ENCODE measurements at places on chromosomes 2 and 18. TPM values are rescaled to one million over a fixed set of nuclear protein-coding genes. Genes with fewer than 3 reads are reported as not detected.

GRHL1 gene
- total RNA-seq: 3.2 TPM

- peak; percentile 44 for DNase-seq
Observed at GRCh38 chr2:61371027-61371426, 99.9 kb downstream of the USP34 start.

DNA sequence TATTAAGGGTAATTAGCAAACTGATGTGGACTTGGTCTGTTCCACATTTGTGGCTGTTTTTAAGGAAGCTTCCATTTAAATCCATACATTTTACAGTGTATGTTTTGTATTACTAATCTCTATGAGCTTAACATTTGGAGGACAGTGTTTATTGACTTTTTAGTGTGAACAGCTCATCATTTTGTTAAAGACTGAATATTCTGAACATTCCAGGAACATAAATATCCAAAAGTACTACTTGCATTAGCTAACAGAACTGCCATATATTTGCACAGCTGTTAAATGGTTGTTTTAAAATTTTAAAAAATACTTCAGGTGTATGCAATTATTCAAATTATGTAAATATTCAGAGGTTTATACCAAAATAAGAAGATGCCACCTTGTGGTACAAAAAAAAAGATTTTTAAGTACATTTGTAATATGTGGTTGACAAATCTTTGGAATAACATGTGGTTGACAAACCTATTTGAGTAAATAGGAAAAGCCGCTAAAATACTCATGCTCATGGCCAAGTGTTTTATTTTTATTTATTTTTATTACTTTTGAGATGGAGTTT lies 439.7 kb upstream of the FANCL start:
- DNase-seq: no peak

GRCh38 chr2:33250417-33251029 lies 225.9 kb upstream of the RASGRP3 start:
- no peak for DNase-seq

DNA sequence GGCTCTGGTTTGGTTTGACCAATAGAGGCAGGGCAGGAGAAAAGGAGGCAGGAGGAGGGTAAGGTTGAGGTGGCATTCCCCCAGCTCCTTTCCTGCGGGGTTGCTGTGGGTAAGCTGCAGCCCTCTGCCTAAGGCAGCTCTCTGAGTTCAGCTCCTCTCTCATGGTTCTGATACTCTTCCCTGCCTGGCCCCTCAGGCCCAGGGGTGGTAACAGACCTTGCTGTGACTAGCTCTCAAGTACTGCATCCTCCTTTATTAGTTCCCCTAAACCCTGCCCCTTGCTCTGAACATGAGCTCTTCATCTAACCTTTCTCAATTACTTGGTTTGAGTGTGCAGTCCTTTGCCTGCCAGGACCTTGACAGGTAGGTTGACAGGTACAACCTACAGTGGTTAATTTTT lies 205.5 kb downstream of the SLC4A3 start:
- DNase-seq: no peak

DSC3 gene
- total RNA-seq: not detected

DNA sequence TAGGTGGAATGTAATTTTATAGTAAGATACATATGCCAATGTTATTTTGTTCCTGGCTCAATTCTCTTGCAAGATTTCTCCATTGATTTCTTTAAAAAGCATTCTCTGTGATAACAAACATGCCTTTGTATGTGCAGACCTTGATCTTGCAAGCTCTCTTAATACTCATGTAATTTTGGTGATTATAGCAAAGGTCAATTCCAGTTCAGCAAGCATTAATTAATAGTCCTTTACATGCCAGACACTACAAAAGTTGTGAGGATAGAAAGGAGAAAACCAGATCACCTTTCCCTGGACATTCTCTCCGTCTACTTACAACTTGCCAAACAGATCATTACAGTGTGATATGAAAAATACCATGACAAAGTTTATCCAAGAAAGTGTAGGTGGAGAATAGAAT lies 173.7 kb upstream of the DOK6 start:
- DNase-seq: no peak

- no peak for DNase-seq
Observed at GRCh38 chr2:10635430-10635829, 54.3 kb downstream of the NOL10 start.

DNA sequence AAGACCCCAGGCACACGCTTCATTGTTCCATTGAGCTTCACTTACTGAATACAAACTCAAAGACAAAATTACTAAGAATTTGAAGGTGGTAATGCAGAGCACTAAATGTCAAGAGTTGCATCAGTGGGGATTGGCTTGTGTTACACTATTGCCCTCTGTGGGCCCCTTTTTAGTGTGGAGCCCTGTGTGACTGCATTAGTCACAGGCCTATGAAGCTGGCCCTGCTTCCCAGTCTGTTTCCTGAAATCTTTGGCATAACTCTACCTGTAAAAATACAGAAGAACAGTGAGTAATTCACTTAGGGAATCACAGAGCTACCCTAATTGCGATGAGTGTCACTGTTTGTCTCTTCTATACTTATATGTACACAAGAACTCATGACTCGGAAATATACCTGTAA lies 40.0 kb upstream of the STPG4 start:
- peak; percentile 81 for DNase-seq

Data from M059J (cell line).